Glutamatergic neuron (in vitro differentiated cells): ENCODE measurements at places on chromosomes 11 and 22. TPM values are rescaled to one million over a fixed set of nuclear protein-coding genes. Genes with fewer than 3 reads are reported as not detected.

The UBASH3B gene
- total RNA-seq: 6.7 TPM

The TRIM48 gene
- not detected for total RNA-seq

The SSH3 gene
- 8.3 TPM for total RNA-seq

The ABCG4 gene
- total RNA-seq: 2.4 TPM

DNA sequence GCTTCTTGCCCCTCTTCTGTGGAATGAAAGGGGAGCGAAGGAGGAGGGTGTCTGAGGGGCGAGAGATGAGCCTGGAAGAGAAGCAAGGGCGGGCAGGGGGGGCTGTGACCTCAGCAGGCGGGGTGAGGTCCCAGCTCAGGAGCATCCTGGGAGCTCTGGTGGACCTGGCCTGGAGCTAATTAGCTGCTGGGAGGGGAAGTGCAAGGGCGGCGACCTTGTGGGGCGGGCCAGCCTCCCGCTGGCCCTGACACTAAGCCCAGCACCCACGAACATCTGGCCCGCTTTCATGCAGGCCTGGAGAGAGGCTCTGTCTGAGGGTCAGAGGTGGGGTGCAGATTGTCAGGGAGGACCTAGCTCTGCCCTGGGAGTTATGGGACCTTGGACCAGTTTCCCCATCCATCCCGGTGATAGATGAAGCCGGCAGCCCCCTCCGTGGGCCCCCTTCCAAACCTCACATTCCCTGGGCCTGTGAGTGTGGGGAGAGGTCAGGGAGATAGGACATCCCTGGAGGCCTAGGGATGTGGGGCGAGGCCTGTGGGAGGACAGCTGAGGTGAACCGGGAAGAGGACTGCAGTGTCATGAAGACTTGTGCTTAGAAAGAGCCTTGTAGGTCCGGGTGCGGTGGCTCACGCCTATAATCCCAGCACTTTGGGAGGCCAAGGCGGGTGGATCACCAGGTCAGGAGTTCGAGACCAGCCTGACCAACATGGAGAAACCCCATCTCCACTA, 28.5 kb upstream of the CD82 start:
- DNase-seq: no peak

DNA sequence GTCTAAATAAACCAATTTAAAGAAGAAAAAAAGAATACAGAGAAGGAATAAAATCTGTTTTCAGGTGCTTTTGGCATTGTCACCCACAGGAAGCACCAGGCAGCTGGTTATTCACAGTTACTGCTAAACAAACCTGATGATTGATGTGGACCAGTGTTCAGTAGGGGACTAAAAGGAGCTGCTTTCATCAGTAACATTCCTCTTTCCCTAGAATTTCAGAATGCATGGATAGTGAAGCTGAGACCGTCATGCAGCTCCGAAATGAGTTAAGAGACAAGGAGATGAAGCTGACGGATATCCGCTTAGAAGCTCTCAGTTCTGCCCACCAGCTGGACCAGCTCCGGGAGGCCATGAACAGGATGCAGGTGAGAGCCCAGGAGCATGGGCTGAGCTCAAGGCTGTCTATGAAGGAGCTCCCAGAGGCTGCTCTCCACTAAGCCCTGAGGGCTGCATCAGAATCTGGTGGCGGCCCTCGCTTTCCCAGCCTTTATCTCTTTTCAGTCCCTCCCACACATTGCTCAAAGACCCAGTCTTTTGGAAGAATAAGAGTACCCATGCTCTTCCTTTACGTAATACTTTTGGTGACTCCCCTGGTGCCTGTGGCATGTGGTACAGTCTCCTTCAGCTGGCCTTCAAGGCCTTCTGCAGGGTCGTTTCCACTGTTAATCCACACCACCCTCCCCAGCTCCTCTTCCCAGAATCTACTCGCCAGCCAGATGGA, 69.5 kb downstream of the DBX1 start:
- DNase-seq: no peak

- no peak for DNase-seq
Observed at GRCh38 chr11:109547356-109548027, 125.5 kb downstream of the C11orf87 start.

- no peak for DNase-seq
Observed at GRCh38 chr11:116847612-116848011, 10.2 kb upstream of the APOA1 start.

GRCh38 chr11:1699771-1700170, 2.8 kb downstream of the KRTAP5-6 start:
- DNase-seq: no peak

GRCh38 chr11:2687782-2688191, 12.0 kb downstream of the KCNQ1OT1 start:
- no peak for DNase-seq

DNA sequence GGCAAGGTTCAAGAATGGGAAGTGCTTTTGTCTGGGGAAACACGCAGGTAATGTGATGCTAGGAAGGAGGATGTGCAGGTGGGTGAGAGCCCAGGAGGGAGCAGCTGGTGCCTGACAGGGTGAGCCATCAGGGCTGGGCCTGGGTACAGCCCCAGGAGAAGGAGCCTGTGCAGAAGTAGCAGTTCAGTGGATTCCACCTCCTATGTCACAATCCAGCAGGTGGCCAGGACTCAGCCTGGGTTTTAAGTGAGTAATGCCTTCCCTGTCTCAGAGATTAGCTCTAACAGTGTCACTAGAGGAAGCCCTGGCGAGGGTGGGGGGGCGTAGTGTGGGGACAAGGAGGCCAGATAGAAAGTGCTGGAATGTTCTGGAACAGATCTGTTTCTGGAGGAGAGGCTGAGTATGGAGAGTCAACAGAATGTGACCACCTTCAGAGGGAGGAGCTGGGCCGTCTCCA, 8.1 kb downstream of the RIC8A start:
- no peak for DNase-seq

GRCh38 chr22:28222976-28223745, 304.1 kb upstream of the PITPNB start:
- DNase-seq: no peak

DNA sequence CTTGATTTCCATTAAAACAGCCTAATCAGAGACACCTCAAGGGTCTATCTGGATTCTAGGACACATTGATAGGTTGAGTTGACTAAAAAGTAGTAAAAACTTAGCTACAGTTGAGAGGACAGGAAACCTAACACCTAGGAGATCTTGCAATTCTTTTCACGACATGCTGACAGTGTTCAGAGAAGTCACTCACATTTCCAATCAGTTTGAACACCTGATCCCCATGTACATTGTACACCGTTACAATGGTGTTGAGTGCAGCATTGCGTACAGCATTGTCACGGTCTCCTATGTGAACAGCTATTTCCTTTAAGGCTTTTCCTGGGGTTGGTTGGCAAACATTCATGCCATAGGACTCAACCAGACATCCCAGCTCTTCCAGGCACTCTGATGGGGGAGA, 42.8 kb downstream of the F2 start:
- DNase-seq: no peak
